Right atrium auricular region (tissue), 2 donors: ENCODE measurements at places on chromosomes 3 and 15. TPM values are rescaled to one million over a fixed set of nuclear protein-coding genes. Genes with fewer than 3 reads are reported as not detected.
A peak's percentile ranks its signal among the peaks of the same experiment; 100 is the strongest.

DNA sequence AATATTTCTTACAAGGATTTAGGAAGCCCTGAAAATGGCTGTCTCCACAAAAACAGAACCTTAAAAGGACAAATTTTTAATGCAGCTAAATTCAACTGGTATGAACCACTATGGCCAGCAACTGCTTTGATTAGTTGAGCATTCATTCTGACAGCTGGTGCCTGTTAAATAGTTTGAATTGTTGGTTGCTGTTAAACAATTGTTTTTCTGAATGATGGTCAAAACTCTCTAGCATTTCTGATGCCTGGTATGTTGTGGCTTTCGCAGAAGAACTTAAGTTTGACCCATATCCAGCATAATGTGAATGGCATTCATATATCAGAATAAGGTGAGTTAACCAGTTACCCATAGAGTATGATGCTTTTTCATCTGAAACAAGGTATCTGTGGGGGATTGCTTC lies 138.4 kb downstream of the MEIS2 start:
- no peak for DNase-seq

- DNase-seq: no peak
Measured at GRCh38 chr3:113496924-113497323, 18.0 kb downstream of the SPICE1 start.

- DNase-seq: no peak
Measured at GRCh38 chr3:105772635-105773034, 96.2 kb downstream of the CBLB start.

- DNase-seq: no peak
Measured at GRCh38 chr3:41462103-41462691, 262.9 kb downstream of the CTNNB1 start.

GRCh38 chr3:121979246-121979645 lies 42.8 kb downstream of the ILDR1 start:
- DNase-seq: no peak

DNA sequence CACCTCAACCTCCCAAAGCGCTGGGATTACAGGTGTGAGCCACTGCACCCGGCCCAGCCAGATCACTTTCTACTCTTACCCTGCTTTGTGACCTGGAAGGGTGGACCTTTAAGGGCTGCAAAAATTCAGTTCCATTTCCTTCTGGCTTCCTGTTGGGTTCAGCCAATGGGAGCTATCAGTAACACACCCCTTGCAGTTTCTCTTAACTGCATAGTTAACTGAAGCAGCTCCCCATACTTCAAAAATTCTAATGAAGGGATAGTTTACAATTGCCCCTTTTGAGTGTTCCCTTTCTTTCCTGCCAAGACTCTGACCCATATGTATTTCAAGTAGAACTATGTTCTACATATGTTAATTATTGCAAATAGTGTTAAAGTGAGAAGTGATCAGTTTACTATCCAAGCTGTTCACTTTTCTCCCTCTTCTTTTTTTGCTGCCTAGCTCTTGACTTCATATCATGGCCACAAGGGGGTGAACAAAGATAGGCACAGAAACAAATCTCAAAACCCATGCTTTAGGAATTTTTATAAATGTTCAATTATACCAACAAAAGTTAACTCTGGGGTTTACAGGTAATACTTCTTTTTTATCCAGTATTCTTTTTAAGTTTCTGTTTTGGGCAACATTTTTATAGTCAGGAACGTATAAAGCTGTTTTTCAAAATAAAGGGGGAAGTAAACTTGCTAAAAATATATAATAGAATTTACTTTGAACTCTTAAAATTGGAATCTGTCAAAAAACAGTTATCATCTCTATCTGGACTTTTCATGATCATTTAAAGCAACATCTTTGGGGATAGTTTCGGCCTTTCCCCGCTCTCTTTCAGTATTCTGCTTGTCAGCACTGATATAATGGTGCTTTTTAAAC lies 8.1 kb downstream of the PGBD4 start:
- no peak for DNase-seq

DNA sequence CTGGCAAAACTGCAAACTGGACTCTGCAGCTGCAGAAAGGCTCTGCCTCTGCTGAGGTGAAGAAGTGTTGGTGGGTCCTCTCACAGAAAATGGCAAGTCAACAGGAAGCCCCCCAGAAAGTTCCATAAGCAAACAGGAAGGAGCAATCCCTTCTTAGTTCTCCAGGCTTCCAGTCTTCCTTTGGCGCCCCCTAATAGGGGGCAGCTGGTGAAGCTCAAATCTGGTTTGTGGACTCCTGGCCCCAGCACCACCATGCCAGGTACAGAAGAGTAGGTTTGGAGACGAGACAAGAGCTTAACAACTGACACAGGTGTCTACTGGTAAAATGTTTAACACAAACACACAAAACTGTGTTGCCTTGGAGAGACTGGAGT lies 35.5 kb downstream of the LEO1 start:
- DNase-seq: peak; percentile 34

DNA sequence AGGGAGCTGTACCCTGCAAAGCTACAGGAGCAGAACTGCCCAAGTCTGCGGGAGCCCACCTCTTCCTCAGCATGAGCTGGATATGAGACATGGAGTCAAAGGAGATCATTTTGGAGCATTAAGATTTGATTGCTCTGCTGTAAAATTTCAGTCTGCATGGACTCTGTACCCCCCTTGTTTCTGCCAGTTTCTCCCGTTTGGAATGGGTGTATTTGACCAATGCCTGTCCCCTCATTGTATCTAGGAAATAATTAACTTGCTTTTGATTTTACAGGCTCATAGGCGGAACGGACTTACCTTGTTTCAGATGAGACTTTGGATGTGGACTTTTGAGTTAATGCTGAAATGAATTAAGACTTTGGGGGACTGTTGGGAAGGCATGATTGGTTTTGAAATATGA lies 18.3 kb downstream of the RNF13 start:
- DNase-seq: no peak

DNA sequence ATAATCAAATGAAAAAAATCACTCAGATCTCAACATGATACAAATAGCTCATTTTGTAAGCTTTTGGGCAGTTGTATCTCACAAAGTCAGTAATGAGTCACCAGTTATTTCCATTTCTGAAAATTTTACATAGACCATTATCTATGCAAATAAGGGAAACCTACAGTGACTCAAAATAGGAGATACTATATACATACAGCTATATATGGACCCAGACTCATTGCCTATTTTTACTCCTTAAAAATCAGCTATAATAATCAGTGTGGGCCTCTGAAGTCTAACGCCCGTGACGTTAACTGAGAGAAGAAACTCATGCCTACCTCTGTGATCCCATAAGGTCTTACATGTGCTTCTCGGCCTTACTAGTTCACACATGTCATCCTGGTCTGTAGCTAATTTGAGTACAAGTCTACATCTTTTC lies 31.6 kb downstream of the LRIG1 start:
- no peak for DNase-seq

DNA sequence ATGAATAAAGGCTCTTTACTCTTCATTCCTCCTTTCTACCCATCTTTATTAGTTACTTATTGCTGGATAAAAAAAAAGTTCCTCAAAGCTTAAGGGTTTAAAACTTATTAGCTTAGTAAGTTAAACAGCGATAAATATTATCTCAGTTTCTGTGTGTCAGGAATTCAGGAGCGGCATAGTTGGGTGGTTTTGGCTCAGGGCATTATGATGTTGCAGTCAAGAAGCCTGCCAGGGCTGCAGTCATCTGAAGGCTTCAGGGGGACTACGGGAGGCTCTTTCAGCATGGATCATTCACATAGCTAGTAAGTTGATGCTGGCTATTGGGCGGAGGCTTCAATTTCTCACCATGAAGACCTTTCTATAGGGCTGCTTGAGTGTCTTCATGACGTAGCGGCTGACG lies 1.9 kb upstream of the DLG1 start:
- DNase-seq: no peak

- no peak for DNase-seq
Measured at GRCh38 chr15:67146234-67146633, 80.8 kb downstream of the SMAD3 start.

- DNase-seq: no peak
Measured at GRCh38 chr15:78618064-78618463, 2.7 kb downstream of the CHRNA3 start.

DNA sequence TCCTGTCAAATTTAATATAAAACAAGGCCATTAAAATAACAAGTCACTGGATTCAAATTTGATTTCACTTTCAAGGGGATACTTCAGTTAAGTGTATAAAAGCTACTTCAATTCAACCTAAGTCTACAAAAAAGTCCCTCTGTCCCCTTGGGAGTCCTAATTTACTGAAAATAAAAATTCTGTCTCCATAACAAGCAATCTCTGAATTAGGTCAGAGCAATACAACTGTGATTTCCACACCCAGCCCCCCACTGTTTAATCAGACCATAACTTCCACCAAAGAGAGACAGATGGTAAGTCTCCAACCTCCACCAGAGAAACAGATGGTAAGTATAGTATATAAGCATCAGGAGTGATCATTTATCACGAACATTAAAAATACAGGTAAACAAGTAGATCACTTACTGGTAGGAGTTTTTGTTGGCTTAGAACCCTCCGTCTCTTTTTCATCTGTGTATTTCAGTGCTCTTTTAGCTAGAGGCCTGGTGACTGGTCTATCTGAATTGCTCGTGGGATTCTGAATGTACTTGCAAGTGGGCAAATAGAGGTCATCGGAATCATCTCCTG lies 12.1 kb downstream of the SGO1 start:
- DNase-seq: no peak

GRCh38 chr3:67059443-67059842 lies 61.3 kb downstream of the KBTBD8 start:
- no peak for DNase-seq

DNA sequence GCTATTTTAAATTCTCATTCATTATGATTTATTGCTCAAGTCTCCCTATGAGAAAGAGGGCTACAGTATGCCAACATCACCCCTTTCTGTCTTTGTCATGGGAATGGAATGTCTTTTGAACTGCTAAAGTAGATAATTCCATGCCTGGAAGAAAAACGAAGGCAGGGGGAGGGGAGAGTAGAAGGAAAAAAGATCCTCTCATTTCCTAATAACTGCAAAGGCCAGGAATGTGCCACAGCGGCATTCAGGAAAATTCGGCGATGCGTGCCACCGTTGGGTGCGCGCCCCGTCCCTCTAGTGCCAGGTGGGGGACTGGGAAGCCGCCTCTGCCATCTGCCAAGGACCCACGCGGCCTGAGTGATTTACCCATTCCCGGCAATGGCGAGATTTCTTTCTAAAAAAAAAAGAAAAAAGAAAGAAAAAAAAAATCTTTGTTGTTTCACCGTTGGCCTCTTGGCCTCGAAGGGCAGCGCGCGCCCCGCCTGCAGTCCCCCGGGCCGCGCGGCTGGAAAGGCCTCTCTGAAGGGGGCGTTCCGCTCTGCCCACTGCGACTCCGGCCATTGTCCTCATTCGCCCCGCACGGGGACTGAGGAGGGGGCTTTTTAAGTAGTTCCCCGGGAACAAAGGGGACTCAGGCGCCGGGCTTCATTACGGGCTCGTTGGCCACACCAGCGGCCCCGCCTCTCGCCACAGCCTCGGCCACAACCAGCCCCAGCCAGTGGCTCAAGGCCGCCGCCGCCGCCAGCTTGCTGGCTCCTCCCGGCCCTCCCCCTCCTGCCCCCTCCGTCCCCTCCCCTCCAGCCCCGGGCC lies 54.5 kb downstream of the CPN2 start:
- DNase-seq: no peak

DNA sequence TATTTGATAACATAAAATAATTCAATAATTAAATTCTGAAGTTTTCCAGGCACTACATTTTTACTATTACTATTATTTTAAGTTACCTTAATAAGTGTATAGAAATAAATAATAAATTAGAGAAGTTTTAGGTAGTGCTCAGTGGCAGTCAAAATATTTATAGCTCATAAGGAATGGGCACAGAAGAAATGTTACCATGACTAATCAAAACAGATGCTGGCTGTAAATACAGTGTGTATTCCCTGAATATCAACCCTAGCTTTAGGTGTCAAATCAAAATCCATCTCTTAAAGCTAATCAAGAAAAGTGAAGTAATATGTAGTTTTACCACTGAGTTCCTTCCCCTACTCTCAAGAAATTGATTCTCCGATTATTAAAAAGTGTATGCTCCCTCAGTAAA lies 35.5 kb downstream of the ZBTB20 start:
- no peak for DNase-seq

DNA sequence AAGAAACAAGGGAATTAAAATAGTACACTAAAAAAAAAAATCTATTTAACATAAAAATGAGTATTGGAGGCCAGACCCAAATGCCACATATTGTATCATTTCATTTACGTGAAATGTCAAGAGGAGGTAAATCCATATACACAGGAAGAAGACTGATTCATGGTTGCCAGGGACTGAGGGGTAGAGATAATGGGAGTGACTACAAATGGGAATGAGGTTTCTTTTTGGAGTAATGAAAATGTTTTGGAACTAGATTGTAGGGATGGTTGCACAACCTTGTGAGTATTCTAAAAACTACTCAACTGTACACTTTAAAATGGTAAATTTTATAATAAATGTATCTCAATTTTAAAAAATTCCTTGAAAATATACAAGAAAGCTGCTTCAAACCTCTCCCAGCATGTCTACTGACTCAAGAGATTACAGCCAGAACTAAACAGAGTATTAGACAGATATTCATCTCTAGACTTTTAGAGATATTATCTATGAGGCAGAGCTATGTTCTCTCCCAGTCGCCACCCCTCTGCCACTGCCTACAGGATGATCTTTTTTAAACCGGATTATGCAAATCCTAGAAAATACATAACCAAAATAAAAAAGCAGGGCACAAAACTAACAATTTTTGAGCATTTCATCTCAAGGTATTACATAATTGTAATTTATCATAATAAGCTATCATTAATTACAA lies 6.2 kb downstream of the HLTF start:
- no peak for DNase-seq

DNA sequence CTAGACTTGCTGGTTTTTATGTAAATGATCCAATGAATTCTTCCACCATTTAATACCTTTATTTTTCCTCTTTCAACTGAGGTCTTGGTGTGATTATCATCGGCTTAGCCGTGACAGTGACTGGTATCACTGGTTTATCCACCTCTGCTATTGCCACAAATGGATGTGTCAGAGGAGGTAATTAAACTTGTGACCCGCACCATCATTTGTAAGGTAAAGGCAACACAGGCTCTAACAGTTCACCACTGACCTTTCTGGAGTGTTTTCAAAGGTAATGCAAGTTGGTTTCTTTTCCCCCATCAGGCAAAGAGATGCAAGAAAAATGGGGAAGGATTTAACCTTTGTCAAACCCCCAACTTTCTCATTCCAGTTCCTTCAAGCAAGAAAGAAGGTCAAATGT lies 19.7 kb downstream of the SLC12A1 start:
- no peak for DNase-seq

- no peak for DNase-seq
Measured at GRCh38 chr3:173660645-173661299, 263.2 kb downstream of the NLGN1 start.

- no peak for DNase-seq
Measured at GRCh38 chr15:91374336-91374735, 274.3 kb downstream of the SV2B start.

- DNase-seq: no peak
Measured at GRCh38 chr3:66618066-66618465, 117.2 kb upstream of the LRIG1 start.

The DPPA4 gene
- not detected for total RNA-seq

The FGD5 gene
- total RNA-seq: 18.8 TPM

The NOX5 gene
- total RNA-seq: 0.19 TPM

The HRG gene
- total RNA-seq: not detected

The RETNLB gene
- not detected for total RNA-seq

The DNAH12 gene
- total RNA-seq: 0.08 TPM
